ENCODE measurements at places on chromosomes 4 and X.

DNA sequence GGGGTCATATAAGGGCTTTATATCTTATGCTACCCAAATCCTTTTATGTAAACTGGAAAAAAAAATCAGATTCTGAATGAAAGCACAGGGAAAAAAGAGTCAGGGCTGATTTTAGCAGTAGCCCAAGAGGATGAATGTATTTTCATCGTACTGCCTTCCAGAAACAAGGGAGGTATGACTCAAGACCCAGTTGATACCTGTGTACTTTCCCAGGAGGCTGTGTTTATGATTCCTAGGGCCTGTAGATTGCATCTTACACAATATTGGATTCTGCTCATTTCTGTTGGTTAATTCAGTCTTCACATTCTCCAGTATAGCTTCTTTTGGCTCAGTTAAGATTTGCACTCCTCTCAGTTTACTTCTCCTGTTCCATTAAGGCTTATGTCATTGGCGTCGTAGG lies 127.9 kb upstream of the LIMCH1 start:
- no peak for DNase-seq

GRCh38 chr4:822361-823175 lies 3.4 kb downstream of the CPLX1 start:
- DNase-seq: no peak

DNA sequence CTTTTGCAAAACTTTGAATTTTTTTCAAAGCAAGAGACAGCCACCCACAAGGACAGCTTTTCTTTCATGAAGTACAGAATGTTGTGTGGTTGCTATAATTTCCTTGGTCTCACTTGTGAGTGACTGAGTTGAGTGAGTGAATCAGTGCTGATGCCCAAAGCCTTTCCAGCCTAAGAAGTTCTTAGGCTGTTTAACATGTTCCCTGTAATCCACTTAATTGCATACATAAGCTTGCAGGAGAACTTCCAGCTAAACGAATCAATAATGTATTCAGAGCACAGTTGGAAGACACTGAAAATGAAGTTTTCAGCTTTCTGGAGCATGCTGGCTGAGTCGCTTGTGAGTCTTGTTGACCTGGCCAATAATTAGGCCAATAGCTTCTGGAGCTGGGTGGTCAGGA lies 42.0 kb upstream of the GK2 start:
- no peak for DNase-seq

- DNase-seq: no peak
Observed at GRCh38 chr4:40718586-40718985, 31.2 kb upstream of the NSUN7 start.

DNA sequence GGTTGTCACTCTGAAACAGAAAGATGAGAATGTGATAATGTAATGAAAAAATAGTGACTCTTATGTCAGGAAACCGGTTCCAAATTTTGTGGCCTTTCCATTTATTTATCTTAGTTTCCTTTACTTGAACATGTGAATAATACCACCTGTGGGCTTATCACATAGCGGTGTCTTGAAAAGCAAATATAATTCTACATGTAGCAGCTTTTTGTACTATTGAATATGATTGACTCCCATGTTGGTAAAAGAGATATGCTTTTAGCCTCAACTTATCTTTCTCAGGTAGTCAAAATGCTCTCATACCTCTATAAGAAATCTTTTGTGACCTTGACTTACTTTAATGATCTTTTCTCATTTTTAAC lies 12.0 kb downstream of the PRDM8 start:
- no peak for DNase-seq

DNA sequence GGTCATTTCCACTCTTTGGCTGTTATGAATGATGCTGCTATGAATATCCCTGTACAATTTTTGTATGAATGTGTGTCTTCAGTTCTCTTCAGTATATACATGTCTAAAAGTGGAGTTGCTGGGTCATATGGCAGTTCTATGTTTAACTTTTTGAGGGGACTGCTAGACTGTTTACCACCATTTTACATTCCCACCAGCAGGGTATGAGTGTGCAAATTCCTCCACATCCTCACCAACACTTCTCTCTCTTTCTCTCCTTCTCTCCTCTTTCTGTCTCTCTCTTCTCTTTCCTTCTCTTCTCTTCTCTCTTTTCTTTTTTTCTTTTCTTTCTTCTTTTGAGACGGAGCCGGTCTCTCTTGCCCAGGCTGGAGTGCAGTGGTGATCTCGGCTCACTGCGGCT lies 7.8 kb downstream of the WWC2 start:
- DNase-seq: no peak

- DNase-seq: no peak
Observed at GRCh38 chr4:119579823-119580222, 48.8 kb downstream of the PDE5A start.

GRCh38 chr4:7747062-7747385 lies 192.6 kb downstream of the AFAP1 start:
- no peak for DNase-seq

DNA sequence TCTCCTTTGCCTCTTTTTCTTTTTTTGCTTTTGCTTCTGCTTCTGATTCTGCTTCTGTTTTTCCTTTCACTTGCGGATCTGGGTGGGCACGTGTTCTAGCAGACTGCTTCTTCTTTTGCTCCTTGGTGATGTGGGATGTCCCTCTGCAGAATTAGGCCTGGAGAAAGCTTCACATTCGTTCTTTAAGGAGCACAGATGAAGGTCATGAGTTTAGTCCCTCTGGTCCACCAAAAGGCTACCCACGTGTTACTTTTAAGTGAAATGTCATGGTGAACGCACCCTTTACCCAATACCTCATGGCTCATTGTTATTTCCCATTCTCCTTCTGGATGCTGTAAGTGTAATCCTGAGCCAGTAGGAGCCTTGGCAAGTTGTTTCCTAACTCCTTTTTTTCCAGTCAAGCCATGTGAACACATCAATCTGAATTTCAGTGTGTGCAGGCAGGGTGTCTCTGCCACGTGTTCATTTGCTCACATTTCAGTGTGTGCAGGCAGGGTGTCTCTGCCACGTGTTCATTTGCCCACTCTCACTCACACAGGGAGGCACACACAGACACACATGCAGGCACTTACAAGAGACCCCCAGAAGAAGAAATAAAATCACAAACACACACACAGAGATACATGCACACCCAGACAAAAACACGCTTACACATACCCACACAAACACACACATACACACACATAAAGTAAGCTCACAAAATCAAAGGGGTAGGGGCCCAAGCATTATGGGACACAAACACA lies 36.9 kb downstream of the NBDY start:
- DNase-seq: no peak

GRCh38 chr4:48141048-48141447 lies 7.0 kb upstream of the TXK start:
- no peak for DNase-seq

All from CD4-positive, alpha-beta T cell treated with Interleukin-17A for 4 hours (primary cell).